Stimulated activated CD8-positive, alpha-beta memory T cell treated with anti-CD3 and anti-CD28 coated beads, Interleukin-2, amount 100 ng/mL, for 1 hour (primary cell): ENCODE measurements at places on chromosomes 11 and 22.

GRCh38 chr11:122847466-122847865 is 9.2 kb downstream of the CRTAM start:
- no peak for DNase-seq

GRCh38 chr11:90908074-90908473 is 685.2 kb upstream of the CHORDC1 start:
- no peak for DNase-seq

DNA sequence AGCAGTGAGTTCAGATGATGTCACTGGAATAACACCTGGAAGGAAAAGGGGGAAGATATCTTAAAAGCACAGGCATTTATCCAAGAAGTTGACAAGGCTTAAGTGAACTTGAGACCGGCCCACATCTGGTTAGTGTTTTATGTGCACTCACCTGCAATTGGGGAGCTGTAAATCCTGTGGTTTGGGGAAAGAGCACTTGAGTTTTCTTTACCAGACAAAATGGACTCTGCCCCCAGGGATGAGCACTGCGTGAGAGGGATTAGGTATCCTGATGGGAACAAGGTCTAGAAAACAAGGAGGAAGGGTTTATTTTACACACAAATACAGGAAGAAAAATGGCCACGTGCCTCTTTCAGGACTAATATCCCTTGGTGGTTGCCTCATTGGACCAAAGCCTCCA is 15.2 kb downstream of the E2F8 start:
- DNase-seq = no peak

- DNase-seq = no peak
These were observed 1.5 kb upstream of the CD151 start for GRCh38 chr11:831118-831864.

DNA sequence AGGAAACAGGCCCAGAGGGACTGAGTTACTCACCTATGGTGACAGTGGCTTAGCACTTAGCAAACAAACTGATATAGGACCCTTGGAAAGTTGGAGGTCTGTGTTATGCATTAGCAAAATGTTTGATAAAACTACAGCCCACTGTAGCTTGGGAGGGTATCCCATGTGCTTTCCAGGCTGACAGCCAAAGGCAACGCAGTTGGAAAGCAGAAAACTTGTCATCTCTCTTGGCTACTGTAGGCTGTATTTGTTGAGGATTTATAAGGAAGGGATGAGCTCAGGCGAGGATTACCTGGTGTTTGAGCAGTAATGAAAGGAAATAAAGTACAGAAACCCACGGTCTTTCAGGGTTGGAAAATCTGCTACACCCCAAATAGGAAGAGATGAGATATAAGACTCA is 23.8 kb downstream of the SDHAF2 start:
- DNase-seq = no peak

- DNase-seq = no peak
These were observed 7.0 kb upstream of the SIDT2 start for GRCh38 chr11:117171404-117172061.

- DNase-seq = no peak
These were observed 264.1 kb downstream of the MN1 start for GRCh38 chr22:27537501-27537900.

- DNase-seq = no peak
These were observed 26.0 kb downstream of the CHEK2 start for GRCh38 chr22:28715611-28716010.

- no peak for DNase-seq
These were observed 101.4 kb downstream of the MRTFA start for GRCh38 chr22:40535189-40535512.

DNA sequence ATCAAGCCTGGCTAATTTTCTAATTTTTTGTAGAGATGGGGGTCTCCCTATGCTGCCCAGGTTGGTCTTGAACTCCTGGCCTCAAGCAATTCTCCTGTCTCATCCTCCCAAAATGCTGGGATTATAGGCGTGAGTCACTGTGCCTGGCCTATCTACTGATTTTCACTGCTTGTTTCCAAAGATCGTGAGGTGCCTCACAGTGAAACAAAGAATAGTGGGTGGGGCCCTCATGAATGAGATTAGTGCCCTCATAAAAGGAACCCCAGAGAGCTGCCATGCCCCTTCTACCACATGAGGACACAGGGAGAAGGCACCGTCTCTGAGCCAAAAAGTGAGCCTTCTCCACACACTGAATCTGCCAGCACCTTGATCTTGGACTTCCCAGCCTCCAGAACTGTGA is 23.5 kb downstream of the TMEM184B start:
- no peak for DNase-seq
